Activated naive CD8-positive, alpha-beta T cell treated with anti-CD3 and anti-CD28 coated beads, Interleukin-2, amount 10 ng/mL, durations not matched to agents 7 days and 5 days (primary cell): ENCODE measurements at places on chromosomes 11 and 22. TPM values are rescaled to one million over a fixed set of nuclear protein-coding genes. Genes with fewer than 3 reads are reported as not detected.

Gene SLC37A2
- 3.5 TPM for total RNA-seq

Gene OR8G1
- not detected for total RNA-seq

Gene OR51A2
- not detected for total RNA-seq

Gene NTM
- not detected for total RNA-seq

Gene ATG2A
- total RNA-seq, result 39.7 TPM

Gene MAP6
- not detected for total RNA-seq

Gene RAB39A
- 0.43 TPM for total RNA-seq

Gene HRAS
- total RNA-seq, result 47.6 TPM

Gene TREH
- not detected for total RNA-seq

Gene MDK
- 7.4 TPM for total RNA-seq

Gene NXPE1
- total RNA-seq, result not detected

Gene RAG2
- total RNA-seq, result not detected

Gene CFAP300
- not detected for total RNA-seq

Gene TPCN2
- 22.1 TPM for total RNA-seq

GRCh38 chr11:84558085-84558905 is 1068.8 kb downstream of the DLG2 start:
- H3K4me3 ChIP-seq, result no peak overlapping the region
- no peaks in the 10 kb centered on the region for H3K4me1 ChIP-seq
- DNase-seq, result no peak
- H3K27ac ChIP-seq, result no peak overlapping the region
- H3K36me3 ChIP-seq, result no peaks in the 10 kb centered on the region

- no peaks in the 10 kb centered on the region for H3K4me1 ChIP-seq
- DNase-seq, result no peak
- no peak overlapping the region for H3K4me3 ChIP-seq
- H3K36me3 ChIP-seq, result no peaks in the 10 kb centered on the region
- H3K27ac ChIP-seq, result no peak overlapping the region
These were observed 32.5 kb upstream of the IZUMO1R start for GRCh38 chr11:94271885-94272372.

DNA sequence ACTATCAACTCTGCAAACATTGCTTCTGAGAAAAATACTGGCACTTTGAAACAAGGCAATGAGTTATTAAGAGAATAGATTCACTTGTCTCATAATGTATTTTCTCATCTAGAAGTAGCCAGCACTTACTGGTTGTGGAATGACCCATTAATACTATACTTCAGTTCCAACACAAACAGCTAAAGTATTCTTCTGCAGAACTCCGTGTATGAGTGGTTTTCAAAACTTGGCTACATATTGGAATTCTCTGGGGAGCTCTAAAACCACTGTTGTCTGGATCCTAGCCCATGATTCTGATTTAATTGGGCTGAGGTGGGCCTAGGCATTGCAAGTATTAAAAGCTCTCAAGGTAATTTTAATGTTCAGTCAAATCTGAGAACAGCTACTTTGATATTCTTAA is 1416.4 kb upstream of the RAG2 start:
- H3K4me1 ChIP-seq, result no peaks in the 10 kb centered on the region
- no peaks in the 10 kb centered on the region for H3K27me3 ChIP-seq
- no peak overlapping the region for H3K4me3 ChIP-seq

GRCh38 chr11:68528630-68529029 is 68.1 kb downstream of the PPP6R3 start:
- peak overlapping the region; percentile 46 for H3K4me3 ChIP-seq
- no peaks in the 10 kb centered on the region for H3K27me3 ChIP-seq
- H3K27ac ChIP-seq, result peak overlapping the region; percentile 80
- DNase-seq, result no peak
- H3K4me1 ChIP-seq, result peaks cover 42% of the 10 kb centered on the region

GRCh38 chr11:27213232-27213660 is 149.8 kb downstream of the CCDC34 start:
- no peak overlapping the region for H3K27ac ChIP-seq
- no peak for DNase-seq
- H3K4me3 ChIP-seq, result no peak overlapping the region
- no peaks in the 10 kb centered on the region for H3K36me3 ChIP-seq

DNA sequence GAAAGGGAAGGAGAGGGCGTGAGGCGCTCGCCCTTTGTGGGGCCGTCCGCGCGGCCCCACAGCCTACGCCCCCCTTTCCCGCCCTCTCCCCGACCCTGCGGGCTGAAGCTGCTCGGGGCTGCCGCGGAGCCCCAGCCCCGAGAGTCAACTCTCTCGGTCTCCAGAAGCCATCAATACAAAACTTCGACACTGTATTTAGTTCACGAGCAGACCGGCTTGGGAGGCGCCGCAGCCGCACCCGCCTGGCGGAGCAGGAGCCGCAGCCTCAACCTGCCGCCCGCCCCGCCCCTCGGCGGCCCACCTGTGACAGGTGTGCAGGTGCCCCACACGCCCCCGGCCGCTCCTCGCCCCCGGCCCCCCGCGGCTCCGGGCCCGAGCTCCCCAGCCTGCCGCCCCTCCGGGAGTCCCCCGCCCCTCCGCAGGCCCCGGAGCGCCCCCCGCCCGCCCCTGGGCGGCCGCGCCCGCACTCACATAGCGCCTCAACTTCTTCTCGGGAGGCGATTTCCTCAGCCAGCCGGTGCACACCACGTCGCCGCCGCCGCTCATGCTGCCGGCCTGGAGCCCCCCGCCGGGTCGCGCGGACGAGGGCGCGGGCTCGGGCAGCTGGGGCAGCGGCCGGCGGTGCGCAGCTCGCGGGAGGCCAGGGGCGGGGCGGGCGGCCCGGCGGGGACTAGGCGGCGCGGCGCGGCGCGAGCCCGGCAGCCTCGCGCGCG is at the start of gene GAB2:
GAB2 (minus strand) TSS at position 646 of the 713 bp plus-strand sequence; CDS start at position 546, 100 bp downstream.
- no peak for DNase-seq
- H3K4me1 ChIP-seq, result peaks cover 40% of the 10 kb centered on the region
- peaks cover 39% of the 10 kb centered on the region for H3K27me3 ChIP-seq
- peak within 1 kb of the TSS; percentile 82 for H3K27ac ChIP-seq
- peak within 1 kb of the TSS; percentile 93 for H3K4me3 ChIP-seq

- no peak overlapping the region for H3K4me3 ChIP-seq
- DNase-seq, result no peak
- peaks cover 7% of the 10 kb centered on the region for H3K4me1 ChIP-seq
- H3K36me3 ChIP-seq, result no peaks in the 10 kb centered on the region
- no peak overlapping the region for H3K27ac ChIP-seq
- H3K27me3 ChIP-seq, result peaks cover 17% of the 10 kb centered on the region
These were observed 59.7 kb upstream of the AMPD3 start for GRCh38 chr11:10395166-10395897.

DNA sequence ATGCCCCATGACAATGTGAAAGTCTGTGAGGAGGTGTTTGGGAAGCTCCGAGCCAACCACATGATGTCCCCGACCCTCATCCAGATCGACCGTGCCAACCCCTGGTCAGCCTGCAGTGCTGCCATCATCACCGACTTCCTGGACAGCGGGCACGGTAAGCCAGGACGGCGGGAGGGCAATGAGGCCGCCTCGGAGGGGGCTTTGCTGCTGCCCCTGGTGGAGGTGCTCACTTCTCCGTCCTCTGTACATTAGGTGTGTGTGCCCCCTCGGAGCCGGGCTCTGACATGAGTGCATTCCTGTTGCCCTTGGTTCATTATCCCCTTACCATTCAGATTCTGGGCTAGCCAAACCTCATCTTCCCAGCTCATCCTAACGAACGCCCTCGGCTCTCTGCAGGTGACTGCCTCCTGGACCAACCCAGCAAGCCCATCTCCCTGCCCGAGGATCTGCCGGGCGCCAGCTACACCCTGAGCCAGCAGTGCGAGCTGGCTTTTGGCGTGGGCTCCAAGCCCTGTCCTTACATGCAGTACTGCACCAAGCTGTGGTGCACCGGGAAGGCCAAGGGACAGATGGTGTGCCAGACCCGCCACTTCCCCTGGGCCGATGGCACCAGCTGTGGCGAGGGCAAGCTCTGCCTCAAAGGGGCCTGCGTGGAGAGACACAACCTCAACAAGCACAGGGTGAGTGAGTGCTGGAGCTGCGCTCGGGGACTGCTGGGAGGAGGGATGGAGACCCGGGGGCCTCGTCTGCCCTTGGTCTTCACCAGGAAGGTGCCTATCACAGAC is 13.8 kb downstream of the ADAMTS15 start:
- no peaks in the 10 kb centered on the region for H3K36me3 ChIP-seq
- no peak for DNase-seq
- no peak overlapping the region for H3K4me3 ChIP-seq
- H3K27ac ChIP-seq, result no peak overlapping the region
- peaks cover 9% of the 10 kb centered on the region for H3K27me3 ChIP-seq

DNA sequence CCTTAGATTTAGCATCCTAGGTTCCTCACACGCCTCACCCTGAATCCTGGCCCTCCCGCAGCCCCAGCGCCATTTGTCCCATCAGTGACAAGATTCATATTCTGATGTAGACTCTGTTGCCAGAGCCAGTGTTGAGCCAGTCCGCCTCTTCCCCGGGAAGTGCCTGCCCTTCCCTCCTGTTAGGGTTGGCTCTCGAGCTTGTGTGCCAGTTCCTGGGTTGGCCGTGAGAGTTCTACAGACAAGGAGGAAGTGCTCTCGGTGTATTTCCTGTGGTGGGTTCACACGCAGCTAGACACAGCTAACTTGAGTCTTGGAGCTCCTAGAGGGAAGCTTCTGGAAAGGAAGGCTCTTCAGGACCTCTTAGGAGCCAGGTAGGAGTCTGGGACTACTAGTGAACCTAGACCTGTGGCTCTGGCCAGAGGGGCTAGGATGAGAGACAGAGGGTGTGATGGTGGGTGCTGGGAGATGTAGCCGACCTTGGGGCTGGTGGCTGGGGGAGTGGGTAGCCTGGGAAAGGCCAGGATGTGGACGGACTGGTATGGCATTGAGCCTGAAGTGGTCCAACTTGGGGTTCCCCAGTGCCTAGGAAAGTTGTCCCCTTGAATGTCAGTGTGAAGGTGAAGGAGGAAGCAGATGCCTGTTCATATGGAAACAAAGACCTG is at the start of gene IL18BP:
IL18BP (plus strand) TSS at position 261 of the 662 bp plus-strand sequence. CDS start 1,076 bp downstream, outside the sequence.
- peak; percentile 51 for DNase-seq
- peaks cover 9% of the 10 kb centered on the region for H3K36me3 ChIP-seq
- no peaks in the 10 kb centered on the region for H3K27me3 ChIP-seq

- no peaks in the 10 kb centered on the region for H3K36me3 ChIP-seq
- no peak overlapping the region for H3K27ac ChIP-seq
- H3K4me1 ChIP-seq, result peaks cover 3% of the 10 kb centered on the region
- no peak overlapping the region for H3K4me3 ChIP-seq
- H3K27me3 ChIP-seq, result no peaks in the 10 kb centered on the region
- no peak for DNase-seq
These were observed 1.7 kb upstream of the IGSF22 start for GRCh38 chr11:18727479-18728236.

DNA sequence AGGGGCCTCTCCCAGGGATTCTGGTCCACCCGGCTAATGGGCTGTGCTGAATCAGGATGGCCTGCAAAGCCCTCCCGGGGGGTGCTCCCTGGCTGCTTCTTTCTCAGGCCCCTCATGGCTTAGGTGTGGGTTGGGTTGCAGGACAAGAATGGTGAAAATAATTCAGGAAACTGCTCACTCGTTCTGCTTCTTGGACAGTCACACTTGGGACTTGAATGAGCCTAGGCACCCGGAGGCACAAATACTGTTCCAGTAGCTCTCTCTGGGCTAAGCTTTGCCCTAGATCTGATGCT is 83.2 kb downstream of the TRIM29 start:
- H3K27me3 ChIP-seq, result no peaks in the 10 kb centered on the region
- H3K27ac ChIP-seq, result no peak overlapping the region
- no peak overlapping the region for H3K4me3 ChIP-seq
- H3K4me1 ChIP-seq, result no peaks in the 10 kb centered on the region
- no peak for DNase-seq

GRCh38 chr11:116993599-116993998 is 104.6 kb downstream of the SIK3 start:
- peak overlapping the region; percentile 44 for H3K27ac ChIP-seq
- H3K36me3 ChIP-seq, result peaks cover 6% of the 10 kb centered on the region
- H3K4me1 ChIP-seq, result peaks cover 17% of the 10 kb centered on the region
- H3K27me3 ChIP-seq, result no peaks in the 10 kb centered on the region

GRCh38 chr11:8011981-8012444 is 24.9 kb downstream of the EIF3F start:
- DNase-seq, result no peak
- no peaks in the 10 kb centered on the region for H3K36me3 ChIP-seq
- peaks cover 23% of the 10 kb centered on the region for H3K27me3 ChIP-seq
- H3K4me3 ChIP-seq, result no peak overlapping the region

DNA sequence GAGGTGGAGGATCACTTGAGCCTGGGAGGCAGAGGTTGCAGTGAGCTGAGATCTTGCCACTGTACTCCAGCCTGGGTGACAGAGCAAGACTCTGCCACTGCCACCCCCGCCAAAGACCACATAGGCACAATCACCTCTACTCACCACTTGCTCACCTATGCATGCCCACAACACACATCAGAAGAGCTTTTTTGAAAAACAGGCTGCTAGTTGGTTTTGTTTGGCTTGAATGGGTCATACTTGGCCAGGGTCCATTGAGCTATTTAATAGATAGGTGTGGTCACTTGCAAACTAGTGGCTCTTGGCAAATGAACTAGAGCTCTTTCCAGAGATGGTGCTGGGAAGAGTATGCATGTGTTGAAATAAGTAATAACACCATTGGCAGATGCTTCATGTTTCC is 80.1 kb downstream of the EMSY start:
- no peaks in the 10 kb centered on the region for H3K27me3 ChIP-seq
- no peak overlapping the region for H3K4me3 ChIP-seq
- H3K36me3 ChIP-seq, result peaks cover 21% of the 10 kb centered on the region
- DNase-seq, result no peak
- H3K4me1 ChIP-seq, result no peaks in the 10 kb centered on the region

DNA sequence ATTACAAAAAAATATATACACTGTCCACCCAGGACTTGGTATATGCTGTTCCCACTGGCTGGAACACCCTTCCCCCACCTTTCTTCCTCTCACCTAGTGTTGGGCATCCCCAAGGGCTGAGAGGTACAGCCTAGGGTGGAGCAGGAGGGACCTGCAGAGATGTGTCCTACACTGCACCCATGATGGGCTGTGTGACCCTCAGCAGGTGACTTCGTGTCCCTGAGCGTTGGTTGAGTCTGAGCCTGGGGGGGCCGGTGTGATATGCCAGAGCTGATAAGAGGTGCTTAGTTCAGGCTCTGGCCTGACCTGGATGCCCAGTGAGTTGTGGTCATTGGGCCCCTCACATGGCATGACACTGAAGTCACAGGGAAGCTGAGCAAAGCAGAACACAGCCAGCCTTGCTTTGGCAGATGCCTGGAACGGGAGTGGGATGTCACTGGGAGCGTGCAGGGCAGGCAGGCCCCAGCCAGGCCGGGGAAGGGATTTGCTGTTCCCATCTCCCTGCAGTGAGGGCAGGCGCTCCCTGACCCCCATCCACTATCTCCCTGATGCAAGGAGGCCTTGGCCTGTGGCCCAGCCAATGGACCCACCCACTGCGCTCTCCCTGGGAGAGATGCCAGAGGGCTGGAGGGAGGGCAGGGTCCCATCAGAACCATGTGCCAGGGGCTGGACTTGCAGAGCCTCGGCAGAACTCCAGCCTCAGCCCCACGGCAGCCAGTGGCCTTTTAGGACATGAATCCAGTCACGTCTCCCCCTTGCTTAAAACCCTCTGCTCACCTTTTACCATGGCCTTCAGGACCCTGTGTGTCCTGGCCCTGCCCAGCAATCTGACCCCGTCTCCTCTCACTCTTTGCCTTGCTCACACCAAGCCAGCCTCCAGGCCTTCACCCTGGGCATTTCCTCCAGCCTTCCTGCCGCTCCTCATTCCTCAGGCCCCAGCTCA is 138.9 kb downstream of the MN1 start:
- DNase-seq, result no peak
- H3K4me3 ChIP-seq, result no peak overlapping the region
- H3K36me3 ChIP-seq, result no peaks in the 10 kb centered on the region
- no peak overlapping the region for H3K27ac ChIP-seq
- H3K4me1 ChIP-seq, result no peaks in the 10 kb centered on the region
- peaks cover 2% of the 10 kb centered on the region for H3K27me3 ChIP-seq

- no peak for DNase-seq
- no peak overlapping the region for H3K27ac ChIP-seq
- H3K27me3 ChIP-seq, result no peaks in the 10 kb centered on the region
- H3K4me3 ChIP-seq, result no peak overlapping the region
These were observed 311.0 kb downstream of the BUD13 start for GRCh38 chr11:116461789-116462188.
